Naive thymus-derived CD4-positive, alpha-beta T cell (primary cell): ENCODE measurements at places on chromosomes 12 and 14. TPM values are rescaled to one million over a fixed set of nuclear protein-coding genes. Genes with fewer than 3 reads are reported as not detected.

SYNDIG1L gene
- not detected for total RNA-seq

IQSEC3 gene
- total RNA-seq, result 5.5 TPM

FBLN5 gene
- total RNA-seq, result 2.1 and 2.9 TPM in 2 replicates

KRT74 gene
- total RNA-seq, result not detected in 2 replicates

PMEL gene
- not detected in 2 replicates for total RNA-seq
